ENCODE measurements at places on chromosomes 11 and 22.

DNA sequence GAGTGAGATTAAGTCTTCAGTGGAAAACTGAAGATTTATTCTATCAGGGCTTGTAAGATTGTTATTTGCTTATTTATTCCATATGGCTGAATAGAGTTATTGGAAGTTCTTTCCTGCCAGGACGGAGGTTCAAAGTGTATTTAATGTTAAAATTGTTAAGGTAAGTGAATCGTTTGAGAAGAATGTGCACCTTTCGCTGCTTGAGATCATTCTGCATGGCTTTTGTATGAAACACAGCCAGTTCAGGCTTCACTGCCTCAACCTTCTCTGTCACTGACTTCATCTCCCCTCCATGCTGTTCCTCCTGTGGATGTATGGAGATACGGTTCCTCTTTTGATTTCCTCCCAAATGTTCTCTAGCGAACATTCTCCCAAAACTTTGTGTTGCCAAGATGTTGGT is 19.2 kb upstream of the OR51L1 start:
- DNase-seq = no peak

GRCh38 chr11:118434123-118434552 is 2.2 kb upstream of the KMT2A start:
- DNase-seq = no peak

- no peak for DNase-seq
Observed at GRCh38 chr22:50060441-50061140, 2.5 kb upstream of the TTLL8 start.

- DNase-seq = no peak
Observed at GRCh38 chr11:132941761-132942160, 590.5 kb downstream of the OPCML start.

DNA sequence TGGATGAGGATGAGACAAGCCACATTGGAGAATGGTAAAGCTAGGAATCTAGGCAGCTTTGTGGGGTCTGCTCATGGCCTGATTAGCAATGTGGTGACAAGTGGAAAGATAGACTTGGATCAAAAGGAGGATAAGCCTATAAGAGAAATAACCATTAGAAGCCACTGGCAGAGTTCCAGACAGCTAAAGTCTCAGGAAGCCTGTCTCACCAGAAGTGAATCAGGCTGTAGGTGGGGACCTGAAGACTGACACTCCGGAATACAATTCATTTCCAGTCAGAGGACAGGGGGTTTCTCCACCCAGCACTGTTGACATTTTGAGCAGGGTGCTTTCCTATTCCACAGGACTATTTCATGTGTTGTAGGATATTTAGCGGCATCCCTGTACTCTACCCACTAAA is 129.7 kb downstream of the ARHGAP42 start:
- DNase-seq = no peak

DNA sequence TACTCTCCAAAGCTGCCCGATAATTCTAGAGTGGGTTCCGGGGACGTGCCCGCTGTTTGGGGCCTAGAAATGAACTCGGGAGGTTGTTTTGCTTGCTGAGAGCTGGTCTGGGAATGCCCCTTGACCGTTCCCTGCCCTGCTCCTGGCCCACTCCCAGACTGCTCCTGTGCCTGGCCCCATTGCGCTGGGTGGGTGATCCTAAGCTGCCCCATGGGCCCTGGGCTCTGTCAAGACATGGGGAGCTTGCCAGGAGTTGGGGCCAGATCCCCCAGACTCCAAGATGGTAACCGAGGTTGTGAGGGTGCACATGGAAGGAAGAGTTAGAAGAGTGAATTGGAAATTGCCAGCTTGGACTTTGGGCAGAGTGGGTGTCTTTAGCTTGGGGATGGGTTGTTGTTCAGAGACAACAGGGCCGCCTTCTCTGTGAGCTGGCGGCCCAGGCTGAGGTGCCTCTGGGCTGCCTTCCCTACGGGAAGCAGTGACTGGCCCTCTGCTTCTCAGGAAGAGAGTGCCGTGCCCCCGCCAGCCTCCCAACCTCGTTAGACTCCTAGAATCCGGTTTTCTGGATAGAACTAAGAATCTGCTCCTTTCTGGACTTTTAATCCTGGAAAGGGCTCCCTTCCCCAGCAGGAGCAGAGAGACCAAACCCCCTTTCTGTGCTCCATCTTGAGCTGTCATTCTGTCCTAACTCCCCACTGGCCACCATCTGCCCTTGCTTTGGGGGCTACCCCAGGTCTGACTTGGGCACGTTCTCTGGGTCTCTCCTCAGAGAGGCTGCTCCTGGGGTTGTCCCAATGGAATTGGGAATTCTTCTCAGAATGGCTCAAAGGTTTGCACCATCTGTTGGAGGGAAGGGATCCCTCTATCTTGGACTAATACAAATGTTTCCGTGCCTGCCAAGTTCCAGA is 1.8 kb downstream of the ST3GAL4 start:
- no peak for DNase-seq

DNA sequence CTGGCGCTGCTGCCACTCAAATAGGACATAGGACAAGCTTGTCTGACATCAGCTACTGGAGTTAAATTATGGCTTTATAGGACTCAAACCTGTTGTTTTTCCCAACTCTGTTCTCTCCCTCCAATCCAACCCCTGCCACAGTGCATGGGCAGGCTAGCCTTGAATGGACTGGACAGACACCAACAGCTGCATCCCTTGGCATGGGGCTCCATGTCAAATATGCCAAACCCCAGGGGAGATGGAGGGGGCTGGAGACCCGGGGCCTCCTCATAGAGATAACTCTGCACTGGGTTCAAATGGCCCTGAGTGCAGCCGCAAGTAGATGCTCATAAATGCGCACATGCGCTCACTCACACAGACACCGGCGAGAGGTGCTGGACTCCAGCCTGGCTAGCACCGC is 28.9 kb downstream of the CD5 start:
- no peak for DNase-seq

GRCh38 chr22:36873614-36874308 is 13.0 kb downstream of the NCF4 start:
- no peak for DNase-seq

DNA sequence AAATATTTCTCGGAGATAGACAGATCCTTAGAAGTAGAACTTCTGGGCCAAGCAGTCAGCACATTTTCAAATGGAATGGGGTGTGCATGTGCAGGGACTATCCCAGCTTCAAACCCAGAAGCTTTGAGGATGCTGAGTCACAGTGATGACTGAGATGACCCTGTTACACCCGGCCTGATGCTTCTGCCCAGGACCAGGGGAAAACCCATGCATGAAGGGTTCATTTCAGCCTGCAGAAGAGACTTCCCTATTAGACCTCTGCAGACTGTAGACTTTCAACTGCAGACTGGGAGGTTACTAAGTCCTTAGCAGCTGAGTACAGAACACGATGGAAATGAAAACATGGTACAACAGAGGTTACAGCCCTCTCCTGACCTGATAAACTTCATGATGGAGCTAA is 3.6 kb upstream of the OR2AT4 start:
- no peak for DNase-seq

- DNase-seq = no peak
Observed at GRCh38 chr11:95267601-95268213, 36.7 kb upstream of the SESN3 start.

DNA sequence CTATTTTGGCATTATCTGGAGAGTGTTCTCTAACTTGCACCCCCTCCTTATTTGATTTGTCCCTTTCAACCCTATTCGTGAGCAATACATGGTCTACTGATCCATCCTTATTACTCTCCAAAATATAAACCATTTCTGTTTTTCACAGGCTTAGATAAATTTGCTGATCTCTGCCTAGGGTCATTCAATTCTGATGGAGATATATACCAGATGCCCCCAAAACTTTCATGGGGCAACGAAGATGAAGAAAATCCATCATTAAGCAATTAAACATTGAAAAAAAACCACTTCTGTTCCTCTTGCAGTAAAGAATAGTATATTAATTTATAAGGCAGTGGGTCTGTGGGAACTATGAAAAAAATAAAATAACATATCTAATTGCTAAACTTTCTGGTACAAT is 313.4 kb downstream of the CASP12 start:
- no peak for DNase-seq

GRCh38 chr22:17035246-17035645 is 27.2 kb upstream of the GAB4 start:
- DNase-seq = no peak

- no peak for DNase-seq
Observed at GRCh38 chr11:84552791-84553190, 1074.4 kb downstream of the DLG2 start.

- no peak for DNase-seq
Observed at GRCh38 chr11:62142921-62143320, 19.1 kb downstream of the INCENP start.

GRCh38 chr22:45880716-45881523 is 96.0 kb downstream of the WNT7B start:
- no peak for DNase-seq

DNA sequence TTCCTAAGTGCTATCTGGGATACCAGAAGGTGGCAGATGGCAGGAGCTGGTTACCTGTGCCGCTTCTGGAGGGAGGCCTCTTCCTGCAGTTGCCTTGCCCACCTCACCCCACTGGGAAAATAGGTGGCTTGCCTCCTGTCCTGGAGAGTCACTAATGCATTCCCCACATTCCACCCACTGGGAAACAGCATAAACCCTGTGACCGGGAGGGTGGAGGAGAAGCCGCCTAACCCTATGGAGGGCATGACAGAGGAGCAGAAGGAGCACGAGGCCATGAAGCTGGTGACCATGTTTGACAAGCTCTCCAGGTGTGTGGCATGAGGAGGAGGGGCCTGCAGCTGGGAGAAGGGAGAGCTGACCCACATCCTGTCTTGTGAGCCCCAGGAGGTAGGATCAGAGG is 5.6 kb downstream of the RIC8A start:
- no peak for DNase-seq

DNA sequence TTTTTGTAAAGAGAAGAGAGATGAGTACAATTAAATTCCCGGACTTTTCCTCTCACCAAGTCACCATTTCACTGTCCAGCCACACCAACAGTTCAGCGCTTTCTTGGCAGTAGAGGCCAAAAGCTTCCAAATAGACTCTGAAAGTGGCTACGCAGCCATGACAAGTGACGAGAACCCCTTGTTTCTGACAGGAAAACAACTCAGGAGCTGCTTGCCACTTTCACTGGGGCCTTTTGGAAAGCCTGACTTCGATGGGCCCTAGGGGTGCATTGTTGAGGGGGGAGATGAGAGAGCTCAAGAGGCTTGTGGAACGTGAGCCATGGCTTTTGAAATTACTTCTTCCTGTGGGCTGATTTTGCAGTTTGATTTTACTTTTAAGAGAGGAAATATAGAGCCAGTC is 422.1 kb upstream of the FAT3 start:
- DNase-seq = no peak

- no peak for DNase-seq
Observed at GRCh38 chr22:30626413-30626812, 9.2 kb upstream of the SLC35E4 start.

DNA sequence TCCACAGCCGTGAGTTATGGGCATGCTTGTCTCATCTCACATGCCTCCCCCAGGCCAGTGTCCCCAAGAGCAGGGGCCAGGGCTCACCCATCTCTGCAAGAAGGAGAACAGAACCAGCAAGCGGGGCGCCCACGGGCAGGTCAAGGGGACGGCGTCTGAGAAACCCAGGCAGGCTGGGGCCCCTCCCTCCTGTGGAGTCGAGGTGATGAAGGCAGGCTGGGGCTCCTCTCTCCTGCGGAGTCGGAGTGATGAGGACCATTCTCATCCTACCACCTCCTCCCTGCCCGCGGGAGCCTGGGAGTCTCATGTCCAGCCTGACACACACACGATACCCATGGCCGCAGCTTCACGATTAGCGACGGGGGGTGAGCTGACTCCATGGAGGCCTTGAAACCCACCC is 141.9 kb downstream of the CTTN start:
- no peak for DNase-seq

- no peak for DNase-seq
Observed at GRCh38 chr22:28909375-28909774, 26.0 kb downstream of the ZNRF3 start.

GRCh38 chr11:60100516-60100915 is 12.1 kb downstream of the MS4A2 start:
- DNase-seq = no peak

DNA sequence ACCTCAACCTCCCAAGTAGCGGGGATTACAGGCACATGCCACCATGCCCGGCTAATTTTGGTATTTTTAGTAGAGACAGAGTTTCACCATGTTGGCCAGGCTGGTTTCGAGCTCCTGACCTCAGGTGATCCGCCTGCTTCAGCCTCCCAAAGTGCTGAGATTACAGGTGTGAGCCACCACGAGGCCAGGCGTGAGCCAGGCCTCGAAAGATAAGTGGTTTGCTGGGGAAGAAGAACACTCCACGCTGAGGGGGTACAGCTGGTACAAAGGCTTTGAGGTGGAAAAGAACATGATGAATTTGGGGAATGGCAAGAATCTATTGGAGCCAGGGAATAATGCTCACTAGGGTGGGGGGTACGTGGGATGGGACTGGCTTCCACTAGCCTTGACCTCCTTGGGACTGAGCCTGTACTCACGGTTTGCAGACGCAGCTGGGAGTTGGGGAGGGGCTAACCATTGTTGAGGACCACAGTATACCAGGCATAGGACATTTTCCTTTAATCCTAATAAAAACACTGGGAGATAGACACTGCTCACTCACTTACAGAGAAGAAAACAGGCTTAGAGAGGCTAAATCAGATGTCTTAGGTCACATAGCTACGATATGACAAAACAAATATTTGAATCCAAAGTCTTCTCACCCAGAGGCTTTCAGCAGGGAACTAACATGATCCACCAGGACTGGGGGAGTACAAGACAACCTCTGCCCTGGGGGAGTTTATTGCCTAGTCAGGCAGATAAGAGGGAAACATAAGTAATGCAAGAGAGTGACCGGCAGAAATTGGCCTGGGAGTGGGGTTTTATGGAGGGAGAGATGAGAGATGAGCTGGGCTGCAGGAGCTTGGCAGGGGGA is 4.9 kb downstream of the SLCO2B1 start:
- no peak for DNase-seq

DNA sequence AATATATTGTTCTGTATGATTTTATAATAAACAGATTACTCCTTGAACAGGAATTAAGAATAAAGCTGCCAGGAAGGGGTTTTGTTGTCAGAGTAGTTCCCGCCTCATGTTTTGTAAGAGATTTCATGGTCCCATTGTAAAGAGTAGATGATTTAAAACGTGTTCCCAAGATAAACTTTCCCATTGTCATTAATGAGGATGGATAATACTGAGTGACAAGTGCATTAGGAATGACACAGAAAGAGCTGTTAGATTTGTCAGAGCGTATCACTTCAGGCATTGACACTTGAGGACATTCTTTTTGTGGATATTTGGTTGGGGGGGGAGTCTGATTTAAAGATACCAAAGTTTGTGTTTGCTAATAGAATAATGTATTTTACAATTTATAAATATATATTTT is 147.0 kb downstream of the PAX6 start:
- no peak for DNase-seq

GRCh38 chr11:59674291-59674690 is 5.5 kb upstream of the PATL1 start:
- no peak for DNase-seq

GRCh38 chr11:2517016-2517385 is 72.2 kb downstream of the KCNQ1 start:
- no peak for DNase-seq

GRCh38 chr11:45772986-45773785 is 31.8 kb upstream of the SLC35C1 start:
- DNase-seq = no peak
